G401 (cell line): ENCODE measurements at places on chromosomes 4 and X. TPM values are rescaled to one million over a fixed set of nuclear protein-coding genes. Genes with fewer than 3 reads are reported as not detected.
A peak's percentile ranks its signal among the peaks of the same experiment; 100 is the strongest.

USP26 gene
- 9.0 and 13.5 TPM in 2 replicates for total RNA-seq

HSFX4 gene
- not detected in 2 replicates for total RNA-seq

DNA sequence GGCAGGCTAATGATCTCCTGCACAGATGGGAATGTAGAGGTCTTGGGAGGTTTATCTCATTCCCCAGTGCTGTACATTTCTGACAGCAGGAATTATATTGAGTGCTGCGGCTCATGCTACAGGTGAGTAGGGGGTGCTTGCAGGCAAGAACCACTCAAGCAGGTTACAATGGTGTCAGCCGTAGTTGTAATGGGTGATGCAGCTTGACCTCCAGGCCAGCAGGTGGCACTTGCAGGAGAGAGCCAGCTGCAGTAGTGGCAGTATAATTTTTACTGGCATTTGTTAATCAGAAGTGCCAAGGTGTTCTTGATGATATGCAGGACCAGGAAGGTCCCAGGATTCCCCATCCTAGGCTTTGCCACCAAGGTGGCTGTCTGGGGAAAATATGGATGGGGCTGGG, 759.6 kb upstream of the NDST4 start:
- no peak for DNase-seq

MAD2L1 gene
- 103 and 110 TPM in 2 replicates for total RNA-seq

DNA sequence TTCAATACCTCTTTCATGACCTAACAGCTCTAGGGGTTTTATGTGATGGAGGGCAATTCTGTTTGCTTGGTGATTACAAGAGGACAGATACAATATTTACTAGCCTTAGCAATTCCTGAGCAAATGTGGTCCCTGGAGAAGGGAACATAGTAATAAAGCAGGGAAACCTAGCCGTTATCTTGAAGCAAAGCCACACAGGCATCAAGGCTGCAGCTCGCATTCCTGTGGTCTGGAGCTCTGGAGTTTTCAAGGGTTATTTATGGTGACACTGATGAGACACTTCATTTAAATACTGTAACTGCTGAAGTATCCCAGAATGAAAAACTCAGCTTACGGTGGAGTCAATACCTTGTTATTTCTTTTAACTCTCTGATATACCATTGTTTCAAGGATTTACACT, 66.8 kb downstream of the AFF2 start:
- no peak for DNase-seq

- no peak for DNase-seq
Observed at GRCh38 chrX:45134775-45135174, 65.9 kb downstream of the DIPK2B start.

- no peak for DNase-seq
Observed at GRCh38 chr4:98516441-98517217, 141.8 kb downstream of the TSPAN5 start.

ARAP2 gene
- not detected in 2 replicates for total RNA-seq

RHOXF1 gene
- not detected in 2 replicates for total RNA-seq

DNA sequence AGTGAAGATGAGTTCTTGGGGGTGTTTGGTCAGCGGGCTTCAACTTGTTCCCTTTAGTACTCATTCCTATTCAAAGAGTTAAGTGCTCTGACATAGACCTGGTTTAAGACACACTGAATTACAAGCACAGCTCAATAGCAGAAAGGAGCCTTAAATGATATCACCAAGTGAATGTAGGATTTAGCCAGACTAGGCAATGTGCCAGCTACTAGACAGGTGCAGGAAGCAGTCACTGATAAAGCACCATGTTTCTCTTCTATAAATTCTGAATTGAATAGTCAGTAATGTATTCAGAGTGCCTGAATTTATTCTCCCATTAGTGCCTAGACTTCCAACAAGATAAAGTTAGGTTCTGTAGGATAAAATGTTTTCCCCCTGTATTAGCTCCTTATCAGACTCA, 63.6 kb downstream of the ASB9 start:
- DNase-seq, result peak; percentile 33

HTRA3 gene
- total RNA-seq, result 0.14 TPM in 1 of 2 replicates, not detected in the other

DNA sequence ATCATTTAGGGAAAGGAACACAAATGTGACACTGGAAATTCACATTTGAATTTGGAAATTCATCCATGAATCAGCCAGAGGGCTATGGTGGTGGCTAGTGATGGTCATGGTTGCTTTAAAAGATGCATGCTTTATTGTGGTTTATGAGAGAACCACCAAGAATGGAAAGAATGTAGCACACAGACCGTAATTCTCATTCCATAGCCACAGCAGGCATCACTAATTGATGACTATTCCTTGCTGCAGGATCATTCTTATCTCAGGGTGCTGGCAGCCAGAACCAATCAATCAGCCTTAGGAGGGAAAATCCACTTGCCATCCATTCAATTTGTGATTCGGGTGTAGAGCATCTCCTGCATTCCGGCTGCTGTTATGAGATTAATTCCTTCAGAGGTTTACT, 115.6 kb downstream of the DHRSX start:
- DNase-seq, result no peak

GRCh38 chr4:24923550-24923949, 10.7 kb upstream of the CCDC149 start:
- DNase-seq, result no peak

FAM9B gene
- not detected in 2 replicates for total RNA-seq

- DNase-seq, result no peak
Observed at GRCh38 chr4:89319756-89320155, 12.2 kb upstream of the GPRIN3 start.

CFAP97 gene
- total RNA-seq, result 11.8 and 25.8 TPM in 2 replicates

DNA sequence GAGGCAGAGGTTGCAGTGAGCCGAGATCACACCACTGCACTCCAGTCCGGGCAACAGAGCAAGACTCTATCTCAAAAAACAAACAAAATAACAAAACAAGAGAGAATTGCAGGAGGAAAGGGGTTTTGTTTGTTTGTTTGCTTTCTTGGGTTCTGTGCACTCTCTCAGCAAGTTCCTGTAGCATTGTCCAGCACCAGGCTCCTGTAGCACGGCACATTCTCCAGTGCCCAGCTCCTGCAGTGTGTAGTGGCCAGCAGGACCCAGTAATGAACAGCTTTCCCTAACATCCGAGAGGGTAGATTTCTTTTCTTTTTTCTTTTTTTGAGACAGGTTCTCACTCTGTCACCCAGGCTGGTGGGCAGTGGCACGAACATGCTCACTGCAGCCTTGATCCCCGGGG, 60.5 kb upstream of the USP9X start:
- DNase-seq, result no peak

DNA sequence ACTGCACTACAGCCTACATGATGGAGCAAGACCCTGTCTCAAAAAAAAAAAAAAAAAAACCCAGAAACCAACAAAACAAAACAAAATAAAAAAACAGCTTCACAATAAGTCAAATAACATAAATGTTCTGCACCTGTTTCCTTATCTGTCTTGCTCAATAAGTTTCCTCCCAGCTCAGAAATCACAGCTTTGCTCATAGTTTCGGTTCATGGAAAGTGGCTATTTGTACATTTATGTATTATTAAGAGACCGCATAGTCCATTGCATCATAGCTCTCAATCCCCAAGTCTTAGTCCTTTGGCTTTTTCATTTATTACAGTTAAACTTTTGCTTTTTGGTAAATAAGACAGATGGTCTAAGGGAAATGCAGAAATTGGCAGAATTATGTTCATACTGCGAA, 24.4 kb upstream of the CFAP299 start:
- DNase-seq, result no peak

- no peak for DNase-seq
Observed at GRCh38 chr4:36358173-36358572, 76.8 kb downstream of the DTHD1 start.

DNA sequence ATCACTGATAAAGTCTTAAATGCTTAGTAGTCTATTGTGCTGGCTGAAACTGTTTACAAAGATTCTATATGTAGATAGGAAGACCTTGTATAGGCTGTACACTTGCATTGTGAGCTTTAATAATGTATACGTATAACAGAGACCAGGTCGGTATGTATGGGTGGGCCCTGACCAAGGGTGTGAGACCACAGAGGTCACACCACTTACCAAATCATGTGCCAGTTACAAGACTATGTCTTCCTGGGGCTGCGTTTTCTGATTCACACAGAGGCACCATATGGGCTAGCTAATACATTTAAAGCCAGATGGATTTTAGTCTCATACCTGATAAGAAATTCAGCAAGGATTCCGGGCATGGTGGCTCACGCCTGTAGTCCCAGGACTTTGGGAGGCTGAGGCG, 8.8 kb downstream of the DIAPH2 start:
- DNase-seq, result no peak

GRCh38 chr4:174358410-174358809, 74.7 kb downstream of the CEP44 start:
- DNase-seq, result no peak

VCX gene
- total RNA-seq, result not detected in 2 replicates

- DNase-seq, result no peak
Observed at GRCh38 chrX:37955273-37955672, 51.1 kb upstream of the SYTL5 start.

DNA sequence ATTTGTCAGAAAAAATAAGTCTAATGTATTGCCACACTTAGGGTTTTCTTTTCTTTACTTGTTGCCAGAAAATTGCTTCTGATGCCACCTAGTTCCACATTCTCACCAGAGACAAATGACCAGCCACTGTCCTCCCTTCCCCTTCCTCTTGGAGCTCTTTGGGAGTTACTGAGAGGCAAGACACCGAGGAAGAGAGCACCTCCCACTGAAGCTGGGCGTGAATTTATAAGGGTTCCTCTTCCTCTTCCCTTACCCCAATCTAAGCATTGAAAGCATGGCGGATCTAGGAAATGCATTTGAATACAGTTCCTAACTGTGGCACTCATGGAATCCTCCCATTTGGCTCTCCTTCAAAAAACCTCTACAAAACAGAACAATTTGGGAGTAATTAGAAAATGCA, 30.0 kb downstream of the ANXA3 start:
- DNase-seq, result no peak

DNA sequence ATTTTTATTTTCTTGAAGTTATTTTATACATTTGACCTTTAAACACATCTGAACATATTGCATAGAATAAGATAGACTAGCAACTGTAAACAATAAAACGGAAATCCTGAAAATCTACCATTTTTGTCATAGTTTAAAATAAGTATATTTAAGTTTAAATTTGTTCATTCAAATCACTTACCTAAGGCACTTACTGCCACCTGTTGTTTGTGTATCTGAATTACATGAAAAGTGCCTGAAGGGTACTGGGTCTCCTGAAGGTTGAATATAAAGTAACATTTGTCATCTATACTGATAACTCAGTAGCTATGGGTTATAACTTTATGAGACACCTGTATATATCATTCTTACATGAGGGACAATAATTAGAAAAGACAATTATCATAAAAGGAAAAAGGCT, 38.6 kb downstream of the TRPC5 start:
- no peak for DNase-seq

DNA sequence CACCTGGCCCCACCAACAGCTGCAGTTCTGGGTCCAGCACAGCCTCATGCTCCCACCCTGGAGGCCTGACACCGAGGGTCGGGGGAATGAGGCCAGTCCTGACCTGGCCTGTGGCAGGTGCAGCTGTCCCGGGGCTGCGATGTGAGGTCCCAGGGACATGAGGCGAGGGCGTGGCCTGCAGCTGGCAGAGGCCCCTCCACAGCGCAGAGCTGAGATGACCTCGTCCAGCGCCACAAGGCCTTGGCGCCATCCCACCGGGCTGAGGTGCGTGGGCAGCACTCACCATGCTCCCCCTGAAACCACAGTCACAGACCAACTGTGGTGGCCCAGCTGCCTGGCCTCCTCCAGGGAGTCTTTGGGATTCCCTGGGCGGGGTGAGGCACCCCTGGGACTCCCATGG, 26.6 kb upstream of the ADRA2C start:
- DNase-seq, result no peak

PSAPL1 gene
- total RNA-seq, result not detected in 2 replicates

- DNase-seq, result no peak
Observed at GRCh38 chr4:120877021-120877420, 45.5 kb downstream of the PRDM5 start.

GRCh38 chr4:42149004-42149403, 3.5 kb downstream of the BEND4 start:
- DNase-seq, result no peak
